ENCODE measurements at places on chromosomes 12 and 14. TPM values are rescaled to one million over a fixed set of nuclear protein-coding genes. Genes with fewer than 3 reads are reported as not detected.

The TAC3 gene
- total RNA-seq = 1.4 TPM

The SDR9C7 gene
- total RNA-seq = 0.14 TPM

The SRRM4 gene
- total RNA-seq = 0.14 TPM

The DEGS2 gene
- total RNA-seq = 2.7 TPM

The SLC10A1 gene
- not detected for total RNA-seq

The SIX4 gene
- total RNA-seq = 25.0 TPM

- no peak for DNase-seq
These were observed 142.1 kb downstream of the GPR65 start for GRCh38 chr14:88146881-88147649.

DNA sequence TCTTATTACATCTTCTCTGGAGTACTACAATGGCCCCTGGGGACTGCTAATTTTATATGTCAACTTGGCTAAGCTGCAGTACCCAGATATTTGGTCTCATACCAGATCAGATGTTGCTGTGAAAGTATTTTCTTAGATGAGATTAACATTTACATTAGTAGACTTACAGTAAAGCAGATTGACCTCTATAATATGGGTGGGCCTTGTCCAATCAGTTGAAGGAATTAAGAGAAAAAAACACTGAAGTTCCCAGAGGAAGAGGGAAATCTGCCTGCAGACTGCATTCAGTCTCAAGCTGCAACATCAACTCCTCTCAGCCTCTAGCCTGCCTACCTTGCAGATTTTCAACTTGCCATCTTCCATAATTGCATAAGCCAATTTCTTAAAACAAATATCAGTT lies 430.1 kb downstream of the MED13L start:
- no peak for DNase-seq

DNA sequence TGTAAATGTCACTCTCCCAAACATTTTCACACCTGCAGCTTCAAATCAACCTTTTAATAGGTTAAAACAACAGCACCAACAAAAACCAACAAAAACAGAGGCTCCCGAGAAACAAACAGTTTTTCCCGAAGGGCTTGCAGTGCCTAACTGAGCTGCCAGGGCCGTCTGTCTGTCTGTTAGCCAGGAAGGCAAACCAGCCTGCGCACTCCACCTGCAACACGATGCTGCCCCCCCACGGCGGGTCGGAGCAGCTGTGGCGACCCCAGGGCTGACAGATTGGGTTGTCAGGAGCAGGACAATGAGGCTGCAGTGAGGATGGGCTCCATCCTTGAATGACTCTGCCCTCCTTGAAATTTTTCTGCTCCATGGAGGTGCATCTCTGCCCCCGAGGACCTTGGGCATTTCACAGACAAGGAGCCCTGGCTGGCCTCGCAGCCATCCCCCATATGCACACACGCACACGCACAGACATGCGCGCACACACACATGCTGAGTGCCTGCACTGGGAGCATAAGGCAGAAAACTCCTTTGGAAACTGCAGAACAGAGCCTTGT lies 2.6 kb downstream of the RTL1 start:
- peak; percentile 27 for DNase-seq

DNA sequence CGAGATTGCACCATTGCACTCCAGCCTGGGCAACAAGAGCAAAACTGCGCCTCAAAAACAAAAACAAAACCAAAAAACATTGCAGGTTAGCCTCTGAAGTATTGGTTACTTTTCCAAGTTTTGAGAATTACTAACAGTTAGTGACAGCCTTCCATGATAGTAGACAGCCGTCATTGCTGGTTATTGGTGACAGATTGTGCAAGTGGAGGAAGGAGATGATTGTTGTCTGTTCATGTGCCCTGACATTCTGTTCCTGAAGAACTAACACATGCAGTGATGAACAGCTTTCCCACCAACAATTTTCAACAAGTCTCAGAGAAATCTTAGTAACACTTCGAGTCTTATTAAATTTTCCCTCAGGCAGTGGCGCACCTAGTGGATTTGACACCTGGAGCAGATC lies 89.3 kb upstream of the NAP1L1 start:
- no peak for DNase-seq

DNA sequence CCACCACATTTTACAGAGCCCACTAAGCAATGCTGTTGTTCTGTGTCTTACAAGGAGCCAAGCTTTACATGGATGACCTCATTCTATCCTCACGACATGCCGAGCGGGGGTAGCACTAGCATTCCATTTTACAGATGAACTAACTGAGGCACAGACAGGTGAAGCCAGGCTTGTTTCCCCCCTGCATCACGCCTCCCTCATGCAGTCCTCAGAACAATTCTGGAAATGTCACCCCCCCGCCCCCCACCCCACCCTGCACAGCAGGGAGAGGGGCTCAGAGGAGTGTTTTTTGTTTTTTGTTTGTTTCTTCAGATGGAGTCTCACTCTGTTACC lies 1.5 kb downstream of the SLC8B1 start:
- DNase-seq = no peak

GRCh38 chr12:123119808-123120207 lies 31.1 kb downstream of the PITPNM2 start:
- DNase-seq = no peak

DNA sequence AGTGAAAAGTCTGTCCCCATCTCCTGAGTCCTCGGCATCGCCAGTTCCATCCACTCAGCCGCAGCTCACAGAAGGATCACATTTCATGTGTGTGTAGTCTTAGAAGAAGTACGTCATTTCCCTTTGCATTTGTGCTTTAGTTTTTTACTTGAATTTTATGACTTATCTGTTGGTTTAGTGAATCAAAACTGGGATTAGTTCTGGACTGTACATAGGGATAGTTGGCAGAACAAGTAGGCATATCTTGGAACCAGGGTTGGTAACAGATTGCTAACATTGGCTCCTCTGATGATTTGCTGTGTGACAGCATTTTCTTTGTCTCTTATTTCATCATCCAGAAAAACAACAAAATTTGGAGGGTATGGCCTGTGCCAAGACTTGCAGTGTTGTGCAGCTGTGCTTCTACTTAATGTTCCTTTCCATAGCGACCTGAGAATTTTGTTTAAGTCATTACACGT lies 69.6 kb upstream of the AEBP2 start:
- DNase-seq = peak; percentile 34

Measured in cardiac muscle cell (in vitro differentiated cells and primary cell).